Activated gamma-delta T cell treated with Interleukin-2 at 50 U/mL for 16 hours (primary cell): ENCODE measurements at places on chromosomes 1 and 21.

- peak; percentile 7 for DNase-seq
These were observed 5.3 kb downstream of the E2F2 start for GRCh38 chr1:23525558-23526250.

DNA sequence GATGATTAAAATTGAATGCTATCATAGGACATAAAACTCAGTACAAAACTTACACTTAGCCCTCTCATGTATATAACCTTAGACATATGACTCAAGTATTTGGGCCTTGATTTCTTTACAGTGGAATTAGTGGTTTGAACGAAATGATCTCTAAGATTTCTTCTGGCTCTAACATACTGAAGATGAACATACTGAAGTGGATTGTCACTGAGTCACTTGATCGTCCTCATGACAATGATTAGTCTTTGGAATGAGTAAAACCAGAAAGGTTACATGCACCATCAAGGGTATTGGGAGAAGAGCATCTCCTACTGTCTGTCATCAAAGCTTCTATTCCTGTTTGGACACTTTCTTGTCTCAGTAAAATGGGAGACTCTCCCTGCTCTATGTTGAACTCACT, 17.4 kb downstream of the FMN2 start:
- DNase-seq, result no peak

DNA sequence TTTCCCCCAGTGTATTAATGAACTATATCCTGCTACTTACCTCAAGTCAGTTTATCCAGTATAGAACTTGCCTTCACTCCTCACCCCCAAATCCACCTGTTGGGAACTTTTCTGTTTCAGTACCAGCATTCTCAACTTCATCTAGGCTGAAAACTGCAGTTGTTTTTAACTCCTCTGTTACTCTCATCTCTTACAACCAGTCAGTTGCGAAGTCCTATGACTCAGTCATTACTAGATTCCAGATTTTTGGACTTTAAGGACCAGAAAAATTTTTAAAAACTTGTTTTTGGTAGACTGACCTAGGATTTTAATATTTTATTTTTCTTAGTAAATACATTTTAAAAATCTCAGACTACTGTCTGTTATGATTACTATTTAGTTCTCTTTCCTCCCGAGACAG, 8.1 kb downstream of the GNAI3 start:
- no peak for DNase-seq

- DNase-seq, result no peak
These were observed 36.2 kb upstream of the EFCAB14 start for GRCh38 chr1:46755121-46755520.

DNA sequence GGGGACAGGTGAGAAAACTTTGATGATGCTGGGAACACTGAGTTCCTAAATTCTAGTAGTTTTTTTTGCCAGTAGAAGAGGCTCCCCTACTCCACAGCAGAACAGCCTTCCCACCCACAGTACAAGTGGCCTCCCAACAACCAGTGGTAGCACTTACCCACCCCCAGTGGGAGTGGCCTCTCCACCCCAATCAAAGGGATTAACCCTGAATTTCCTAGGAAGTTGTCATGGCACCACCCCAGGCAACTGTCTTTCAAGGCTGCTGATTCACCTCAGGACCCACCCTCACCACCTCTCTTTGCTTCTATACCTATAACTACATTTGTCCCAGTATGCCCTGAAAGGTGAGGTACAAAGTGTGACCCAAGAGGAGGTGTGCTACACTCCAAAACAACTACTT, 81.4 kb upstream of the PRDX6 start:
- no peak for DNase-seq

DNA sequence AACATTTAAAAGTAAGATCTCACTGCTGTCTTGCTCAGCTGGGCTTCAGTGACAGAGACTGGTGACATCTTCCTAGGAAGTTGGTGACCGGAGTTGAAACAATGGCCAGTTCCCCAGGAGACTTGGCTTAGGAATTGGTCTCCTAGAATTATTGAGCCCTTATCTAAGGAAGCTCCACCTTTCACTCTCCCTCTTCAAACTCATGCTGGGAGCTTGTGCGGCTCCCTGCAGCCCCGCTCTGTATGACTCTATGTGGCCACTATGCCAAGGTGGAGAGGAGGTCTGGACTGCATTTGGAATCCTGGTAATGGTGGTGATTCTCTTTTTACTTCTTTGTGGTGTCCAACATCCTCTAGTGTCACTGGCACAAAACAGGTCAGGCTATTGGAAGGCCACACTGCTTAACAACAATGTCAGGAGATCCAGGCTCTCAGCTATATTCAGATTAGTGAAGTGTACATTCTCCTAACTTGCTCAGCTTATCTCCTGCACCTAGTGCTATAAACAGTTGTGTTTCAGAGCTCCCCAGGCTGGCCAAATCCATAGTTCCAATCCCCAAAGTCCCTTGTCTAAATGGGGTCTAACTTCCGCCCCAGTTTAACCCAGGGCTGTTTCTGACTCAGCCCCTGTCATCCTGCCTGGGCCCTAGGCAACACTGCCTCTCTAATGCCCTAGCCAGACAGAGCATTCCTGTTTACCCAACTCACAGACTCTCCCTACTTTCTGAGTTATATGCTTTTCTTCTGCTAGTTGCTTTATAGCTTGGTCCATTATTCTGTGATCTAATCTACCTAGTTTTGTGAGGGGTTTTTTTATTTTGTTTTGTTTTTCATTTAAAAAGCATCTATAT, 18.3 kb downstream of the ATP2B4 start:
- DNase-seq, result no peak

DNA sequence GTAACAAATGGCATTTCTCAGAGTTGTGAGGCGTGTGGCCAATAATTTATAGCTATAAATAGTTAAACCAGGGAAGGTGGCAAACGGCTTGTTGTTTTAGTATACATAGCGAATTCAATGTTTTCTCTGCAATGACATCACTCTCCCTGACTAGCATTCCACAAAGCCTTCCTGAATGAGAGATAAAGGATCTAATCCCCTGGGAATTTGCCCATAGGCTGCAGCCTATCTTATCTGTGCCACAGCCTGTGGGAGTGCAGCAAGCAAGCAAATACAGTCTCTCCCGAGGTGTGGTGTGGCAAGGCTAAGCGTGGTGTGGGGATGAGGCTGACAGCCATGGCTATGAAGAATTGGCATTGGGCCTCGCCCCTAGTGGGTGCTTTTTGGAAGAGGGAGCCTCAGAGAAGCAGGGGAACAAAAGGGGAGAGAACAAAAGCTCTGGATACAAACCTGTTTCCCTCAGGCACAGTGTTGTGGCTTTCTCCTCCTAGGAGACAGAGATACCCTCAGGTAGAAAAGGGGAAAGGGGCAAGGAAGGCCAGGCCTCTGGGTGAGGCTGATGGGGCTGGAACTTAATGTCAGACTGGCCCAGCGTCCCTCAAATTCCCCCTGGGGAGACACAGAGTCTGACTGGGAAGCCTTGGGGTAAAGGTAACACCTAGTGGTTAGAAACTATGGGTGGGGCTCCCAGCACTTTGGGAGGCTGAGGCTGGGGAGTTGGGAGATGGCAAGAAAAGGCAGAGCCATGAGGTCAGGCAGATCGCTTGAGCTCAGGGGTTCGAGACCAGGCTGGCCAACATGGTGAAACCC, 8.9 kb downstream of the TAGLN2 start:
- DNase-seq, result no peak

GRCh38 chr1:30807318-30808066, 49.9 kb upstream of the LAPTM5 start:
- no peak for DNase-seq
